A673 (cell line): ENCODE measurements at places on chromosomes 16 and 17. TPM values are rescaled to one million over a fixed set of nuclear protein-coding genes. Genes with fewer than 3 reads are reported as not detected.
A peak's percentile ranks its signal among the peaks of the same experiment; 100 is the strongest.

Gene GRB7
- total RNA-seq, result 0.62 and 0.63 TPM in 2 replicates

DNA sequence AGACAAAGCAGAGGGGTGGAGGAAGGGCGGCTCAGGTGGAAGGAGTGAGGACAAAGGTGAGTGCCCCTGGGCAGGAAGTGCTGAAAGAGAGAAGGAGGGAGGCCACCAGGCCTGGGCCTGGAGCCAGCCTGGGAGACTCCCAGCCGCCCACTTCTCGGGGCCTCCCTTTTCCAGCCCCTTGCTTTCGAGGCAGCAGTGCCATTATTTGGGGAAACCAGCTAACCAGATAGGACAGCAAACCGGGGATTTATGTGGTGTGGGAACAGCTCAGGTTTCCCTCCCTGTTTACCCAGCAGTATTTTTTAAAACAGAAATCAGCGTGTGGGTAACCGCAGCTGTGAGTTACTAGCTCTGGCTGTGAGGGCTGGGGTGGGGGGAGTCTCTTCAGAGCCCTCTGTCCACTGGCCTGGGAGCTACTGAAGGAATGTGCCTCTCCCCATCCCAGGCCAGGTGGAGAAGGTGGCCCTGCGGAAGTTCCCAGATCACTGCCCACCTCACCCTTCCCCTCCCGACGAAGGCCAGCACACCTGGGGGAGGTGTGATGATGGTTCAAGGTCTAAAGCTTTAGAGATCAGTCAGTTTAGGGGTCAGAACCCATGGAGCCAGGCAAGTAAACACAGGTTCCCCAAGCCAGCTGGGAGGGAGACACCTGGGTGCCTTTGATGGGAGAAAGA, 8.4 kb upstream of the MEOX1 start:
- DNase-seq, result no peak

Gene SMIM5
- total RNA-seq, result 0.22 TPM in 1 of 2 replicates, not detected in the other

- no peak for DNase-seq
Observed at GRCh38 chr17:4720787-4721186, 10.4 kb downstream of the ARRB2 start.

GRCh38 chr16:72561-73548, at the start of gene RHBDF1:
Gene RHBDF1, minus strand, starts transcription at chr16:72631. Its CDS starts 7,616 bp downstream, at chr16:65015.
- peak; percentile 50 for DNase-seq

DNA sequence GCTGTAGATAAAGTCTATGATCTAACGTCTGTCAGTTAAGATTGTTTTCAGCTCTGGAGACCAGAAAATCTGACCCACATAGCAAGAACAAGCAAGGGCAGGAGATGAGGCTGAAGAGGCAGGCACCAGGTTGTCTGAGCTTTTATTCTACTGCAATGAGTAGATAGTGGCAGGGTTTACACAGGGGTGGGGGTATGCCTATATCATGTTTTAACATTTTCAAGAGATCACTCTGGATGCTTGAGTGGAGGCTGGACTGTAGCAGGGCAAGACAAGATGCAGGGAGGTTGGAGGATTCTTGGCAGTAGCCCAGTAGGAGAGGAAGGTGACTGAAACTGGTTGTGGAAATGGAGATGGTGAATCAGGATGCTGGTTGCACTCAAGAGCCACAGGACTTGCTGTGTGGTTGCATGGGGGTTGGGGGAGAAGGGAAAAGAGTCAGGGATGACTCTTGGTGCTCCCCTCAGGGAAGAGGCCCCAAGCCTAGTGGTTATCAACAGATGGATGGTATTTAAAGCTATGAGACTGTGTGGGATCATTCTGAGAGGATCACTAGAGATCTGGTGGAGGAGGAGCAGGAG, 143.1 kb upstream of the KCNJ18 start:
- DNase-seq, result no peak

GRCh38 chr16:11892761-11893160, 23.0 kb downstream of the GSPT1 start:
- no peak for DNase-seq

Gene ITPRIPL2
- total RNA-seq, result 20.2 and 22.8 TPM in 2 replicates

DNA sequence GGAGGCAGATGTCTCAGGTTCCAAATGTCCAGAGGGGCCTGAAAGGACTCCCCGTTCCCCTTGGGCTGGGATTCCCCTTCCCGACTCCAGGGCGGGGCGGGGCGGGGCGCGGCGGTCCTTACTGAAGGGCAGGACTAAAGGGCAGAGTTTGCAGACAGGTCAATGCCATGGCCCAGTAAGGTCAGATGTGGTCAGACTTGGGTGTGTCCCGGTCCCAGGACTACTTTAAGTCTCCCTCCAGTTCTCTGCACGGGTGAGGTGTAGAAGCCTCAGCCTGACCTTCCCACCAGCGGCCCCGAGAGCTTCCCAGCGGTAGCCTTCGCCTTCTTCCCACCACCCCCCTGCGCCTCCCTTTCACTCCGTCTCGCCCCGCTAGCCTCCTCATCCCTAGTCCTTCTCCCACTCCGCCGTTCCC, 532 bp downstream of the KDM6B start:
- DNase-seq, result no peak

DNA sequence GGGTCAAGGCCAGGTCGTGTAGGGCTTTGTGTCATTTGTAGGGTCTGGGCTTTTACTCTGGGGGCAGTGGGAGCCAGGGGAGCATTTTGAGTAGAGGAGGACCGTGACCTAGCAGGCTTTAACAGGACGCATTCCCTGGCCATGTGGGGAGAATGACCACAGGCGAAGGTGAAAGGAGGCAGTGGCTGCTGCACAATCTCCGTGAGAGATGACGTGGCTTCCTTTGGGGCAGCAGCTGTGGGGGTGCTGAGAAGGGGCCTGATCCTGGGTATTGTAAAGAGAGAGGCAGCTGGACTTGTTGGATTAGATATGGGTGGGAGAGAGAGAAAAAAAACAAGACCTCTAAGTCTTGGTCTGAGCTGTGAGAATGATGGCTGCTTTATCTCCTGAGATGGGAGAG, 46.0 kb downstream of the KATNIP start:
- no peak for DNase-seq

Gene PRCD
- total RNA-seq, result not detected in 2 replicates

- no peak for DNase-seq
Observed at GRCh38 chr17:17907469-17907868, 64.7 kb downstream of the TOM1L2 start.

Gene LAT
- 2.8 and 5.5 TPM in 2 replicates for total RNA-seq

GRCh38 chr16:85908889-85909589, 10.1 kb downstream of the IRF8 start:
- no peak for DNase-seq

GRCh38 chr16:21617607-21618006, 18.2 kb downstream of the METTL9 start:
- peak; percentile 42 for DNase-seq

Gene KRTAP2-2
- total RNA-seq, result not detected in 2 replicates

- DNase-seq, result no peak
Observed at GRCh38 chr17:40323391-40324381, 14.7 kb downstream of the RARA start.

GRCh38 chr16:22307838-22308237, 10.6 kb downstream of the POLR3E start:
- no peak for DNase-seq

GRCh38 chr16:15993541-15993940, 44.1 kb downstream of the ABCC1 start:
- no peak for DNase-seq

GRCh38 chr16:57626420-57627170, 1.8 kb upstream of the ADGRG1 start:
- no peak for DNase-seq

DNA sequence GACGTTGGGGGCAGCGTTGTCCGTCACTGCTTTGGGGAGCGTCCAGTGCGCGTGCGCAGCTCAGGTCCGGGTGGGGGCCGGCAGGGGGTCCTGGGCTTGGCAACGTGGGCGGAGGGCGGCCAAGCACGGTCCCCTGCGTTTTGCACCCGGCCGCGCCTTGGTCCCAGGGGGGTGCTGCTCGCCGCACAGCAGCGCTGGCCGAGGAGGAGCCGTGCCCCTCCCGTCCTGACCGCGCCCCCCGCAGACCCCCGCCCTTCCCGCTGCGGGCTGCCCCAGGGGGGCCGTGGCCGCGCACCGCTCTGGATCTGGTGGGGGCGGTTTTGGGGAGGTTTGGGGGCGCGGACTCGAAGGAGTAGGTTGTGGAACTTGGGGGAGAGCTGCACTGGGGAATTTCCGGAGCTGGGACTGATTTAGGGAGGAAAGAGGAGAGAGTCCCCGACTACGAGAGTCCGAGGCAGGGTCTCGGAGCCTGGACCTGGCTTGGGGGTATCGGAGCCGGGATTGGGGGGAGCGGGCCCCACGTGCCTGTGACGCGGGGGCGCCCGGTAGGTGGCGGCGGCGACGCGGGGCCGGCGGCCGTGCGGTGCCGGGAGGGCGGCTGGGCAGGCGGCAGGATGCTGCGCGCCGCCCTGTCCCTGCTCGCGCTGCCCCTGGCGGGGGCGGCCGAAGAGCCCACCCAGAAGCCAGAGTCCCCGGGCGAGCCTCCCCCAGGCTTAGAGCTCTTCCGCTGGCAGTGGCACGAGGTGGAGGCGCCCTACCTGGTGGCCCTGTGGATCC, at the start of gene SLC9A5:
Gene SLC9A5, plus strand, starts transcription at position 579 of the 777 bp plus-strand sequence. Its CDS starts 36 bp downstream, at position 615.
- no peak for DNase-seq

Gene MMD
- 24.9 and 31.3 TPM in 2 replicates for total RNA-seq

DNA sequence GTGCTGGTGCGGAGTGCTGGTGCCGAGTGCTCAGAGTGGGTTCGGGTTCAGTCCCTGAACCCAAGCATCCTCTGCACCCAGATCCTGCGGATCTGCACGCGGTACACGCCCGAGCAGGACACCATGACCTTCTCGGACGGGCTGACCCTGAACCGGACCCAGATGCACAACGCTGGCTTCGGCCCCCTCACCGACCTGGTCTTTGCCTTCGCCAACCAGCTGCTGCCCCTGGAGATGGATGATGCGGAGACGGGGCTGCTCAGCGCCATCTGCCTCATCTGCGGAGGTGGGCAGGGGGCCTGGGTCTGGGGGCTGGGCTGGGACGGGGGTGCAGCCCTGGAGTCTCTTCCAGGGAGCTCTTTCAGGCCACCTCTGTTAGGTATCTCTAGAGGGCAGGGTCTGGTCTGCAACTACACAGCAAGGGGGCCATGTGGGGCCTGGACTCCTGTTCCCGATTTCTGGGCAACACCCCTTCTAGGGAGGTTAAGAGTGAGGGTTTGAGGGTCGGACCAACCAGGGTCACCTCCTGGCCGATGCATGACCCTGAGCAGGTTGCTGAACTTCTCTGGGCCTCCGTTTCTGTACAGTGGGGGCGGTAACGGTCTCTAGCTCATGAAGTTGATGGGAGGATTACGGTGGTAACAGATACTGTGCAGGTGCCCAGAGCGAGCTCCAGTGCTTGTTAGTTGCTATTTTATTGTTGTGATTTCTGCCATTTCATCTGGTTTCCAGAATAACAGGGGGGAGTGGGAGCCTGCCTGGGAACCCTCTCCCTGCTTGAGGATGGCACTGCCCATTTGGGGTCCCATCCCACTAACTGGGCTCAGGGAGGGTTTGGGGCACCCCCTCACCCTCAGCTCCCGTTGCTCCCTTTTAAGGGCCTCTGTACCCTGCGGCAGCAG, 10.1 kb downstream of the GJD3 start:
- DNase-seq, result no peak

GRCh38 chr16:84412262-84412661, 43.9 kb downstream of the ATP2C2 start:
- no peak for DNase-seq

GRCh38 chr16:67548265-67549126, 13.8 kb upstream of the CTCF start:
- DNase-seq, result no peak

- no peak for DNase-seq
Observed at GRCh38 chr16:86382067-86382773, 128.1 kb upstream of the FOXF1 start.

DNA sequence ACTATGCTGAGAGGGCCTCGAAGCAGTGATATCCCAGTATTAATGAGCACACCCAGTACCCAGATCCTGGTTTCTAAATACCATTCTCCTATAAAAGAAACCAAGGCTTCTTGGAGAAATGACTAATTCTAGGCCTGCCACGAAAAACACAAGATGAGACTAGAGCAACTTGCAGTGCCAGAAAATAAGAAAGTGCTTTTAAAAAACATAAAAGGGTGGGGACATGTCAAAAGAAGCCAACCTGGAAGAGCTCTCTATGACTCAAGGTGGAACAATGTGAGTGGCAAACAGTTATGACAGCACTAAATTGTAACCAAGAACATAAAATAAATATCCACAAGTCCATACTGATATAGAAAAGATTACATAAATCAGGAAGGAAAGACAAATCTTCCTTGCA, 153.2 kb upstream of the KCNJ18 start:
- no peak for DNase-seq

Gene MIF4GD
- total RNA-seq, result 14.7 and 22.4 TPM in 2 replicates

- no peak for DNase-seq
Observed at GRCh38 chr17:11492511-11492910, 105.8 kb upstream of the DNAH9 start.

DNA sequence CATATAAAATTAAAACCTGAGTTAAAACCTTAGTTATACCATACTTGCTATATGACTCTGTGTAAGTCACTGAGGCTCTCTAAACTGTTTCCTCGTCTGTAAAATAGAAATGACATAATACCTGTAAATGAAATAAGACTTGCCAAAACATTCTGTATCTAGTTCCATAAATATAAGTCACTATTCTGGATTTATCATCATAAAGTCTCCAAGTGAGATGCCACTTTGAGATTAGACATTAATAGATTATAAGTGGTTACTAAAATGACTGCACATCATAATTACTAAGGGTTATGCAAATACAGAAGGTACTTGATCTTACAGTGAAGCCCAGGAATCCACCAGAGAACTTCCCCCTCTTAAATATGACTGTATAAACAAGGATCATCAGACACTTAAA, 12.0 kb upstream of the BRIP1 start:
- no peak for DNase-seq

- DNase-seq, result no peak
Observed at GRCh38 chr17:15263680-15264079, 1.4 kb downstream of the PMP22 start.

GRCh38 chr16:17303101-17303500, 167.7 kb downstream of the XYLT1 start:
- DNase-seq, result no peak
